Retinal pigment epithelial cell (primary cell): ENCODE measurements at places on chromosomes 7 and 10.
A peak's percentile ranks its signal among the peaks of the same experiment; 100 is the strongest.

- no peak for DNase-seq
These were observed 63.8 kb downstream of the FOXP2 start for GRCh38 chr7:114478384-114478783.

GRCh38 chr7:139687980-139688632, 89.7 kb downstream of the HIPK2 start:
- no peak for DNase-seq

GRCh38 chr10:119737823-119738222, 12.0 kb downstream of the INPP5F start:
- peak; percentile 96 for DNase-seq

DNA sequence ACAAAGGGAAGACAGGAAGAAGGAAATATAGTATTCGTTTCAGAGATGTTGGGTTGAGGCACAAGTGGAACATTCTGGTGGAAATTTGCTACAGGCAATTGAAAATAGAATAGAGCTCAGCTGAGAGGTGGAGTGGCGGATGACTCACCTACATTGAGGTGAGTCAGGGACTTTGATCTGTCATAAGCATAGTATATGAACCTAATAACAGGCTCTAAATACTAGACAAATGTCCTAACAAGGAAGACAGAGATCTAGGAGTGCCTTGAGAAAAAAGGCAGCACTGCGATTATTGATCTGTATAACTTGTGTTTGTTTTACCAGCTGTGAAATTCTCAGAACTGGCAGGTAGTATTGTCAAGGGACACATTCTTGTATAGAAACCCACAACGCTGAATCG, 907 bp upstream of the IFRD1 start:
- no peak for DNase-seq

DNA sequence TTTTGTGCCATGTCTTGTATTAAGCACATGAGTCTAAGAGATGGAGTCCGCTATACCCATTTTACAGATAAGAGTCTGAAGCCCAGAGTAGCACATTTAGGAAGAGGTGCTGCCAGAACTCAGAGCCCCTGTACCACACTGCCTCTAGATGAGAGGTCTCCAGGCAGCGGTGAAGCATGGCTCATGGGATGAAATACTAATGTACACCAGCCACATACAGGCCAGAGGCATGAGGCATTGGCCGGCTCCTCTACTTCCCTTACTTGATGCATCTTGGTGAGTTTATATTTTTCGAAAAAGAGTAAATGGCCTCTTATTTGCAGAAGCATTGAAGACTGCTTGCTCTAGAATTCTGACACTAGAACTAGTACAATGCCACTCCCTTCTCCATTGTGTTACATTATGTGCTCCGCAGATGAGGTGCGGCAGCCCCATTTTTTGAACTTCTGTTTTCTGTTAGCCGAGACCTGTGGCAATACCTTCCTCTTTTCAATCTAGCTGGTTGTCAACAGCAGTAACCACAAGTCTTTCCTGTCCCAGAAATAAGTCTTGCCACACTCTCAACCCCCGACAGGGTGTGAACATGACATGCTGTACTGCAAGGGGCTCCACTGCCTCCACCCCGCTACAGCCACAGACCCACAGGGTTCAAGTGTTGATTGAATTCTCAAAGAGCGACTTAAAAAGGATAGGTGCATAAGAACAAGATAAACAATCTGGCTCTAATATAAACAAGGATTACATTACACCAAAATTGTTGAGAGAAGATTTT, 145.3 kb downstream of the CELF2 start:
- no peak for DNase-seq

GRCh38 chr7:96198047-96198636, 123.8 kb downstream of the SLC25A13 start:
- DNase-seq = no peak

- DNase-seq = peak; percentile 66
These were observed 13.9 kb downstream of the FKBP6 start for GRCh38 chr7:73341877-73342276.

DNA sequence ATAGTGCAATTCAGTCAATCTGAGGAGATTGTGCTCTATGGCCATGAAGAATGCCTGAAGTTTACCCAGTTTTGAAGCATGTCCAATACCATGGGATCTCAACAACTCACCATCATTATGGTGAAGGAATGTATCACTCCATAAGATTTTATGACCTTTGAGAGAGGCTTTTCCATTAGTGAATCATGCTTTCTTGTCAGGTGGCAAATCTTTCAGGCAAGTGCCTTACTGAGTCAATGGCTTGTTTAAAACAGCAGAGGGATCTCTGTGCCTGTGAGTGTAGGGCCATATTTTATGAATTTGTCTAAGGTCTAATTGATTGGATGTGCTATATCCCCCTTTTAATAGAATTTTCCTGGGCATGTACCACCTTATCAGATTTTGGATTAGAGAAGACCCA, 131.5 kb downstream of the CCDC7 start:
- no peak for DNase-seq

DNA sequence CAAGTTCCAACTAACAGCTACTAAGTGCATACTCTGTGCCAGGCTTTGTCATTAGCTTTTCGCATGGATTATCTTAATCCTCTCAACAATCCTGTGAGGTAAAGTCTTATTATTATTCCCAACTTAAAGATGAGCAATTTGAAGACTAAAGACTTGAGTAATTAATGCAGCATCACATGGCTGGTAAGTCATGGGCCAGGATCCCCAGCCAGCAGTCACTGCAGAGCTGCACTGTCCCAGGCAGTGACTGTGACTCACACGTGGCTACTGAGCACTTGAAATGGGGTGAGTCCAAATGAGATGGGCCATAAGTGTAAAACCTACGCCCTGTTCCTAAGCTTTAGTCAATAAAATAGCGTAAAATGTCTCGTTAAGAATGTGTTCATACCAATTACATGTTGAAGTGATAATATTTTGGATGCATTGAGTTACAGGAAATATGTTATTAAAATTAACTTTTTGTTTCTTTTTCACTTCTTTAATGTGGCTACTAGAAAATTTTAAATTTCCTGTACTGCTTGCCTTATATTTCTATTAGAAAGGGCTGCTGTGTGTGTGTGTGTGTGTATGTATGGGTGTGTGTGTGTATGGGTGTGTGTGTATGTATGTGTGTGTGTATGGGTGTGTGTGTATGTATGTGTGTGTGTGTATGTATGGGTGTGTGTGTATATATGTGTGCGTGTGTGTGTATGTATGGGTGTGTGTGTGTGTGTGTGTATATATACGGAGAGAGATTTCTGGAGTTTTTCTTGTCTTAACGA, 756.3 kb downstream of the AUTS2 start:
- peak; percentile 89 for DNase-seq

DNA sequence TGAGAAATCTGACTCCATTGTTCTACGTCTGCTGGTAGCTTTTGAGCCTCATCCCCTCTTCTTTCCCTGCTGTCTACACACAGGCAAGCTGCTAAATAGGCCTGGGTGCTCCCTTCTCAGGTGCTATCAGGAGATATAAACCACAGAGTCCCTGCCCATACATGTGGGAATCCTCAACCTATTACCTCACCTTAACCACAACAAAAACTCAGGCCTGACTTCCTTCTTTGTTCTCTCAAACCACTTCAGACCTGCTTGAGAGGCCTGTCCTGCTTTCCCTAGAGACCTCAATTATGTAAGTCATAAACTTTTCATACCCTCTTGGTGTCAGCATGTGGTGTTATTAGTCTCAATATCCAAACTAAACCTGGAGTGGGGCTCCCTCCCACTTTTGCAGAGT, 75.0 kb upstream of the MAGI2 start:
- DNase-seq = no peak

DNA sequence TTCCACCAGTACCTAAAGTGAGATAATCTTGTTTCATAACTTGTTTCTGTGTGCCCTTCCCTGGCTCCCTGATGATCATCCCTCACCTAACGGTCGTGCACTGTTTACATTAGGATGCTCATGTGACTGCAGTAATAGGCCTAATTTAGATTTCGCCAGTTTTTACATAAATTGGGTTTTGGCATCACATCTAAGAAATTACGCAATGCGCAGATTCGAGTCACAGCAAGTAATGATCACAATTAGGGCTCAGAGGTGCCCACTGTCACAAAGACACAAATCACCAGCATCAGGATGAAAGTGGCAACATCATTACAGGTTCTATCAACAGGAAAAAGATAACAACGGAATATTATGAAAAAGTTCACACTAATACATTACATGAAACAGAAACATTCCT, 94.7 kb downstream of the LARP4B start:
- DNase-seq = no peak

DNA sequence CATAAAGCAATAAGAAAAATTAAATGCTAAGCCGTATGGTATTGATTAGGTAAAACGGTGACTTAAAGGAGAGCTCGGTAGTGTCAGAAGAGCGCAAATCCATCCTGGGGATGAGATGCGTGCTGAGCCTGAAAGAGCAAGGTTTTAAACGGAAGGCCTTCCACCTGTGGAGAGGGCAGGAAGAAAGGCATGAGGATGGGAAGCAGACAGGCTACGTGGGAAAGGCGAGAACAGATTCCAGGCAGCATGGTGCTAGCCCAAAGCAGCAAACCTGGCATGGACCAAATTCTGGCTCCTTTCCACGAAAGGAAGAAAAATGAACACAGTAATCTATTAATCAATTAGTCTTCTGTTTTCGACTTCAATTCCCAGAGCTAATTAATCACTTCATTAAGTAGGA, 103.5 kb downstream of the HIPK2 start:
- no peak for DNase-seq

DNA sequence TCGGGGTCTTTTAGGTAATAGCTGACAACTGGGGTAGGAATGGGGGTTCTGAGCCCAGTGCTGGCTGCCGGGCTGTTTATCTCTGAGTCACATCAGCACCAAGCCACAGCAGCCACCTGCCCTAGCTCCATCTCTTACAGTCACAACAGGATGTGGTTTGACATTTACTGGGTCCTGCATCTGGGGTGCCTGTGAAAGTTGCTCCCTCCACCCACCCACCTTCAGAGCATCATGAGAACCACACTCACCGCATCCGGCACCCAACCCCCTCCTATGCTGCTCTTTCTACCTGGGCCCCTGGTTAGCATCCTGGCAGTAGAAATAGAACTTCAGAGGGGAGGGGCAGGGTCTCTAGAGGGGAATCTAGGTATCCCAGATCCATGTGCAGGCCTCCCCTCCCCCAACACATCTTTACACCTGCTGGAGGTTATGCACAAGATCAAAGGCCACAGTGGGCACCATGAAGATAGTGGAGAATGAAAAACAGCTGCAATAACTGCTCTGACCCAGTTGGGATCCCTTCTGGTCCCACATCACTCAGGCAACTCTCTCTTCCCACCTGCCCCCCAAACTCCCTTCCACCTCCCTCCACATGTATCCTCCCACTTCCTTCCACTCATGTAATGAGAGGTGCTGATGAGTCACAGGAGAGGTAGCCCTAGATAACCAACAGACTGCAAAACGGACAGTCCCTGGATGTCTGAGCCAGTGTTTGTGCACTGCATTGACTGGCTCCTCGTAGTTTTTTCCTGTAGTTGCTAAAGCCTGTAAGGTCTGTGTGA, 38.2 kb downstream of the PRSS2 start:
- DNase-seq = no peak

GRCh38 chr10:96235326-96236089, 35.9 kb downstream of the BLNK start:
- DNase-seq = no peak

DNA sequence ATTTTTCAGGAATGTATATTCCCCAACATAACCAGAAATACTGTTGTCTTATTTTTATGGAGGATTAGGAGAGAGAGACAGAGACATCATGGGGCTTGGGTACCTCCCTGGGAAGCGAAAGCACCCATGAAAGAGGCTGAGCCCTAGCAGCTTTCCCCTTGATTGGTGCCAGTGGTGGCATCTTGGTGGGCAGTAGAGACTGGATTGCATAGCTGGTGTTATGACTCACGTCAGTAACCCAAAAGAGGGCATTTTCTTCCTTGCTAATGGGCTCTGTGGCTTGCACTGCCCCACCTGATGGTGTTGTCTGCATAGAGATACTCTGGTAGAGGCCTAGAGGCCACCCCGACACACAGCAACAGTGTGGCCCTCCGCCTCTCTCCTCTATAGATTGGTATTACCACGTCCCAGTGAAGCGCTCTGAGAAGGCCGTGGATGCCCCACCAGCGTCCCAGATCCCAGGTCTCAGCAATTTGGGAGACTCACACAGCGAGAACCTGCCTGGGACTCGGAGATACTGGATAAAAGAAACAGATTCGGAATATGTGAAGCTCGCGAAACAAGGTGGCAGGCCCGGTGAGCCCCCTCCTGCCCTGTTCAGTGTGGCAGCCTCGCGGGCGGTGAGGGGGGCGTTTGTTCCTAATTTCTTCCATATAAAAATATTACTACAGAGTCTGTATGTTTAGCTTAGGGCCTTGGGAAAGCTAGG, 5.8 kb downstream of the C7orf57 start:
- no peak for DNase-seq

DNA sequence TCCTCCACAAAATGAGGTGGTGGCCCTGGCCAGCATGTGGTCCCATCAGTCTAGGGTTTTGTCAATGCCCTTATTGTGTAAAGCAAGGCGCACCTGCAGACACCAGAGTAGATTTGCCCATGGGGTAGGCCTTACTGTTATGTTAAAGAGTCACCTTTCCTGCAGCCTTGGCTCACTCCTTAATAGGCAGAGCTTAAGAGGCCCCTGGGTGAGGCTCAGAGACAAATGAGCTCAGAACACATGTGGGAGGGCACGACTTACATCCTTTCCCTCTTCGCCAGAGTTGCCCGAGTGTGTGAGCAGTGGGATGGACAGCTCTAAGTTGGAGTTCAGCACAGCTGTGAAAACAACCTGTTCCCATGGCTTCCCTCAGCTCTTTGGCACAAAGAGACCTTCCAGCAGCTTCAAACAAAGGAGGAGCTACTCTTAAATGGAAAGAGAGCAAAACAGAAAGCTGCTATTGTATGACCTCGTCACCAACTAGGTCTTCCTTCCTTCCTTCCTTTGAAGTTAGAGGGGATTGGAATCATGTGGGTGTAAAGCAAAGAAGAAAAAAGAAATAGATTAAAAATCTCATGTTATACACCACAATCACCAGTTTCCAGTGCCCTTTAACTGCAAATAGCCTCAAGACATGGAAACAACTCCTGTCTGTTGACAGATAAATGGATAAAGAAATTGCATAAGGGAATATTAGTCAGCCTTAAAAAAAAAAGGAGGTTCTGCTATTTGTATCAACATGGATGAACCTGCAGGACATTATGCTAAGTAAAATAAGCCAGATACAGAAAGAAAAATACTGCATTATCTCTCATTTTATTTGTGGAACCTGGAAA, 11.9 kb upstream of the XPNPEP1 start:
- DNase-seq = peak; percentile 39

GRCh38 chr10:63267414-63268148, 134.5 kb downstream of the NRBF2 start:
- peak; percentile 42 for DNase-seq

DNA sequence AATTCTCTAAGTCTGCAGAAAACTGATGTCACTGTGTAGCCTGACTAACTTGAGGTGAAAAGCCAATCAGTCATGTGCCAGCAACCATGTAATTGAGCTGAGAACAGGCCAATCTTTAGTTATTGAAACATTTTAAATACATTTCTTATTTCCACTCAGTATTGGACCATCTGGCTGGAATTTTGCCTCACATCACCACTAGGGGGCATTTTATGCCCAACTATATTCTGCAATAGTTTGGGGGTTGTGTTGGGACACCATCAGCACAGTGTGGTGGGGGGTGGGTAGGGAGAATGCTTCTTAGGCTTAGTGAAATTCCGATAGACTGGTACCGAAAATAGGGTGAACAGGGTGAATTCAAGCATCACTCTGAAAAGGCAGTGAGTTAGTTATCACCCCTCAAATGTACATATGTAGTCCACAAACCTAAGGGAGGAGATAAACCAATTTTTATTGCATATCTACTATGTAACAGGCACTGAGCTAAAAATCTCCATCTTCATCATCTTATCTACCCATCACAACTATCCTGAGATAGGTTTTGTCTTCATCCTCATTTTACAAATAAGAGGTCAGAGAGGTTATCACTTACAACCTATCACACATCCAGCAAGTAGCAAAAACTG, 17.8 kb downstream of the NPSR1 start:
- DNase-seq = no peak
